ENCODE measurements at places on chromosomes 7 and 10. TPM values are rescaled to one million over a fixed set of nuclear protein-coding genes. Genes with fewer than 3 reads are reported as not detected.

Gene SERPINE1
- 0.24 TPM for total RNA-seq

Gene MINDY3
- 34.6 TPM for total RNA-seq

Gene FAM237B
- total RNA-seq = not detected

Gene COBL
- 0.19 TPM for total RNA-seq

Gene PKD2L1
- not detected for total RNA-seq

Gene MPP7
- 22.5 TPM for total RNA-seq

Gene ADCY1
- not detected for total RNA-seq

Gene TSPAN13
- 0.49 TPM for total RNA-seq

Gene NEUROD6
- not detected for total RNA-seq

Gene RAPGEF5
- total RNA-seq = 0.72 TPM

Gene LLCFC1
- not detected for total RNA-seq

Gene COL17A1
- not detected for total RNA-seq

Gene CASTOR2
- total RNA-seq = 5.2 TPM

Gene EPO
- not detected for total RNA-seq

Gene CLRN3
- not detected for total RNA-seq

Gene HMX2
- not detected for total RNA-seq

Gene ZNF92
- total RNA-seq = 31.6 TPM

Gene EN2
- not detected for total RNA-seq

Gene LEP
- not detected for total RNA-seq

Gene VAX1
- not detected for total RNA-seq

Gene PLCE1
- not detected for total RNA-seq

Gene RFC2
- total RNA-seq = 10.7 TPM

Gene SP8
- not detected for total RNA-seq

Gene MEOX2
- total RNA-seq = not detected

Gene ANKRD30A
- total RNA-seq = not detected

Gene SLC26A4
- 0.08 TPM for total RNA-seq

Gene ATRNL1
- total RNA-seq = not detected

Gene STRIP2
- total RNA-seq = not detected

Gene SLC39A12
- total RNA-seq = not detected

Gene CUZD1
- 0.33 TPM for total RNA-seq

Gene FAM13C
- total RNA-seq = not detected

Gene CAMK2G
- total RNA-seq = 28.4 TPM

Gene CDHR1
- total RNA-seq = 1.7 TPM

Gene TAF3
- total RNA-seq = 12.4 TPM

Gene PLAC9
- total RNA-seq = not detected

Gene SAMD9L
- total RNA-seq = 6.8 TPM

Gene SPDYE2
- not detected for total RNA-seq

Gene CALML3
- total RNA-seq = not detected

Data from CD8-positive, alpha-beta T cell (primary cell).